GM12878 (cell line): ENCODE measurements at places on chromosomes 11 and 22. TPM values are rescaled to one million over a fixed set of nuclear protein-coding genes. Genes with fewer than 3 reads are reported as not detected.

The SPA17 gene
- total RNA-seq: 2.5 and 2.9 TPM in 2 replicates

GRCh38 chr11:134052395-134052987, 16.4 kb upstream of the JAM3 start:
- H3K4me1 ChIP-seq: no peaks in the 10 kb centered on the region
- DNase-seq: no peak

- H3K4me1 ChIP-seq: peaks cover 1% of the 10 kb centered on the region
- no peak overlapping the region for H3K27ac ChIP-seq
- DNase-seq: no peak
- no peaks in the 10 kb centered on the region for H3K27me3 ChIP-seq
- H3K36me3 ChIP-seq: no peaks in the 10 kb centered on the region
These were observed 15.7 kb upstream of the CHKA start for GRCh38 chr11:68136866-68137265.

The CD248 gene
- 0.13 and 0.21 TPM in 2 replicates for total RNA-seq

The TENM4 gene
- total RNA-seq: 0.03 TPM in 2 replicates

DNA sequence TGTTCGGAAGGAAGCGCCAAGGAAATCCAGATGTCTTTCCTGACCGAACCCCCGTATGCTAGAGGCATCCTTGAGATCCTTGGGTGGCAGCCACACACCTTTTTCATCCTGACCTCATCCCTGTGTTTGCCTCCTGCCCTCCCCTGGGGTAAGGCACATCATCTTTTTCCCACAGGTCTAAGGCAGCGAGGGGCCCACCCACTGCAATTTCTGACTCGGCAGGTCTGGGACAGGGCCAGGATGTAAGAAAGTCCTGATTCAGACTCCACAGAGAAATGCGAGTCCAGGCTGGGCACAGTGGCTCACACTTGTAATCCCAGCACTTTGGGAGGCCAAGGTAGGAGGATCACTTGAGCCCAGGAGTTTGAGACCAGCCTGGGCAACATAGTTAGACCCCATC, 10.5 kb downstream of the ZMAT5 start:
- no peak overlapping the region for H3K4me3 ChIP-seq
- no peak for DNase-seq
- H3K27me3 ChIP-seq: no peaks in the 10 kb centered on the region

The ST13 gene
- total RNA-seq: 181 and 183 TPM in 2 replicates

- H3K4me1 ChIP-seq: no peaks in the 10 kb centered on the region
- H3K27me3 ChIP-seq: no peaks in the 10 kb centered on the region
- no peak overlapping the region for H3K4me3 ChIP-seq
- DNase-seq: no peak
- no peaks in the 10 kb centered on the region for H3K36me3 ChIP-seq
These were observed 62.7 kb upstream of the BARX2 start for GRCh38 chr11:129312730-129313503.

DNA sequence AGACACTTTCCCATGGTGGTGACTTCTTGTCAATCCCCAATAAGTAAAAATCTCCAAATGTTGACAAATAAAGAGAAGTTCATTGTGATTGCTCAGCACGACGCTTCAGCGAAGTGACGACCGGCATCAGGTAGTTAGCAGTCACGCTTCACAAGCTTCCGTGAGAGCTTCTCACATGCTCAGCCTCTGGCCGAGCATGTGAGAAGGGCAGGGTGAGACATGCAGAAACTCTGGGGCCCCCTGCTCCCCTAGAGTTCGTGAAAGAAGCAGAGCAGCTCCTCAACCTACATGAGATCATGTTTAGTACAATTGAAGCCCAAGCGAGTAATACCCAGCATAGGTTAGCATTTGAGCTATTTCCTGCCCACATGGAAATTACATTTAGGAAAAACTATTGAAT, 4.4 kb upstream of the C11orf16 start:
- no peak overlapping the region for H3K4me3 ChIP-seq
- no peaks in the 10 kb centered on the region for H3K36me3 ChIP-seq
- H3K4me1 ChIP-seq: no peaks in the 10 kb centered on the region
- H3K27ac ChIP-seq: no peak overlapping the region

The C11orf87 gene
- total RNA-seq: not detected in 2 replicates
